Epithelial cell of esophagus (primary cell): ENCODE measurements at places on chromosomes 2 and 18.

DNA sequence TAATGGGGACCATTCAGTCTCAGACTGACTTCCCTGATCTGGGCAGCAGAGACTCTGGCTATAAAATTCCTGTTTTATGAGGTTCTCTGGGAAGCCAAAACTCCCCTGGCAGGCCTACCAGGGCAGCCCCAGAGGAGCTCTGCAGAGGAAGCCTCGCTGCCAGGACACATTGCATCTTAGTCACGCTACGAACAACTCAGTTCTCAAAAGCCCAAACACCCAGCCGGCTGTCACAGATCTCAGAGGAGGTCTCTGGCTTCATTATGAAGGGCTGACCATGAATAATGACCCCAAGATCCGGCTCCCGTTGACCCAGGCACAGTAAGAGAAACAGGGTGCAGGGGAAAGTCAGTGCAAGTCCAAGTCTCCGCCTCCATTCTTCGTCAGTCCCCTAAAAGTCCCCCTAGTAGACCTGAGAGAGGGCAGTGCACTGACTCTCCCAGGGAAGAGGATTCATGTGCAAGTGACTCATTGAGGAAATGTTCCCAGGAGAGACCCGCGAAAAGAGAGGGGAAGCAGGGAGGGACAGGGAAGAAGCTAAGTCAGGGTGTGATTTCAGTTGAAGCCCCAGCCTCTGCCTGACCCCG lies 212.3 kb downstream of the CYP26B1 start:
- no peak for DNase-seq

DNA sequence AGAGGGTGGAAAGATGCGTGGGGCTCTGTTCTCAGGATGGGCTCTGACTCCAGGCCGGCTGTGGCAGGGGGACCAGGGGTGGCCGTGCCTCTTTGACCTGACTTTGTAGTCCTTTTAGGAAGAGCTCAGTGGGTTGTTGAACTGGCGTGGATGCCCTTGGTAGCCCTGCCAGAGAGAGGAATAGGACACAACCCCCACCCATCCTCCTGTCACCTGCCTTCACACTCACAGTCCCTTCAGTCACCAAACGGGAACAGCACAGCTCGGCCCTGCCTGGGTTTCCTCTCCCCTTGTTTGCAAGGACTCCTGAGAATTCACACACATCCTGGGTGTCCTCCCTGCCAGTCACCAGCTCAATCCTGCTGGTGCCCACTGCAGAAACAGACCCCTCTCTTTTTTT lies 20.1 kb upstream of the MRPL33 start:
- no peak for DNase-seq

DNA sequence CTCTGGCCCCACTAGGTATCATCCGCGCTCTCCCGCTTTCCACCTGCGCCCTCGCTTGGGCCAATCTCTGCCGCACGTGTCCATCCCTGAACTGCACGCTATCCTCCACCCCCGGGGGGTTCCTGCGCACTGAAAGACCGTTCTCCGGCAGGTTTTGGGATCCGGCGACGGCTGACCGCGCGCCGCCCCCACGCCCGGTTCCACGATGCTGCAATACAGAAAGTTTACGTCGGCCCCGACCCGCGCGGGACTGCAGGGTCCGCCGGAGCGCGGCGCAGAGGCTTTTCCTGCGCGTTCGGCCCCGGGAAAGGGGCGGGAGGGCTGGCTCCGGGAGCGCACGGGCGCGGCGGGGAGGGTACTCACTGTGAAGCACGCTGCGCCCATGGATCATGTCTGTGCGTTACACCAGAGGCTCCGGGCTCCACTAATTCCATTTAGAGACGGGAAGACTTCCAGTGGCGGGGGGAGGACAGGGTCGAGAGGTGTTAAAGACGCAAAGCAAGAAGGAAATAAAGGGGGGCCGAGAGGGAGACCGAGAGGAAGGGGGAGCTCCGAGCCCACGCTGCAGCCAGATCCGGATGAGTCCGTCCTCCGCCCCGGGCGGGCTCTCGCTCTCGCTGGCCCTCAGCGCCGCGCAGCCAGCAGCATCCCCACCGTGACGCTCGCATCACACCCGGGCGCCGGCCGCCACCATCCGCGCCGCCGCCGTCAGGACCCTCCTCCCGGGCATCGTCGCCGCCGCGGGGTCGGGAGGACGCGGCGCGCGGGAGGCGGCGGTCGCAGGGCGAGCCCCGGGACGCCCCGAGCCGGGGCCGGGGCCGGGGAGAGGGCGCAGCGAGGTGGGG lies 664 bp downstream of the NETO1 start:
- peak; percentile 21 for DNase-seq

DNA sequence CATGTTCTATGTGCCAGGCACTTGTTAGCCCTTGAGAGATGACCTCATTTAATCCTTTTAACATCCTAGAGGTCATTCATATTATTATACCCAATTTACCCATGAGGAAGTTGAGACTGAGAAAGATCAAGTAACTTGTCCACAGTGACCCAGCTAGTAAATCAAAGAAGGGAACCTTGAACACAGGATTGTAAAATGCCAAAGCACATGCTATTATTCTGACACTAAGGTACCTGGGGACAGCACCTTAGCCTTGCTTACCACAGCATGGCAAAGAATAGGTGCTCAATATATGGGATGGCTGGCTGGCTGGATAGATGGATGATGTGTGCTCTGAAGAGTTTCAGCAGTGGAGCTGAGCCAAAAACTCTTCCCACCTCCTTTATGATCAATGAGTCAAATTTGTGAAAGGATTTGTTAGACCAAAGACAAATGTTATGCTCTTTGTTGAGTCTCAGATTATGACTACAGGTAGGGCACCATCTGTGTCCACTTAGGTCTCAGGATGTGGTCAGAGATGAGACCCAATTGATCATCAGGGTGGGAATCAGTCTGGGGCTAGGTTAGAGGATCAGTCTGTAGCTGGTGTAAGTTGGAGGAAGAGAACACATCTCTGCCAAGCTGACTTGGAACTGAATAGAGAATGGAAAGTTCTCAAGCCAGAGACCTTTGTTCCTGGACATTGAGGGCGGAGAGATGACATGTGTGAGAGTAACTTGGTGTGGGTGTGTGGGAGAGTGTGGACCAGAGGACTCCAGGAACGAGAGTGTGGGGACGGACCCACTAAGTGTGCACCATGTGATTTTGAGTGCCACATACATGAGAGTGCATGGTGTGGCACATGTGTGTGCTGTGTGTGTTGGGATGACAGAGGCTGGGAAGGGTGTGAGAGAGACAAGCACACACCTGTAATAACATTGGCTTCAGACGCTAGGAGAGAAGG lies 16.3 kb upstream of the PKDCC start:
- DNase-seq: no peak

DNA sequence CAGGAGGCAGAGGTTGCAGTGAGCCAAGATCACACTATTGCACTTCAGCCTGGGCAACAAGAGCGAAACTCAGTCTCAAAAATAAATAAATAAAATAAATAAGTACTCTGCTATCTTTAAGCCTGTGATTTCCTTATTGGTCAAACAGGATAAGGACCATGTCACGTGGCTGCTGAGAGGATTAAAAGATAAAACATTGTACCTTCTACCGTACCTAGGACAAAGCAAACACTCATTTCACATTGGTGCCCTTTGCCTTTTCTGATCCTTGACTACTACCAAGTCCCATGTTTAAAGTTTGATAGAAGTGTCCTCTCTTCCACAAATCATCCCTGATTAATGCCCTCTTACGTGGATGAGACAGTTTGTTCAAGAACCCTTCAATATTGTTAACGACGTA lies 120.2 kb upstream of the TFCP2L1 start:
- no peak for DNase-seq

- DNase-seq: no peak
Measured at GRCh38 chr2:75023666-75024455, 65.4 kb downstream of the POLE4 start.

- DNase-seq: no peak
Measured at GRCh38 chr18:79399275-79400081, 3.7 kb downstream of the NFATC1 start.

DNA sequence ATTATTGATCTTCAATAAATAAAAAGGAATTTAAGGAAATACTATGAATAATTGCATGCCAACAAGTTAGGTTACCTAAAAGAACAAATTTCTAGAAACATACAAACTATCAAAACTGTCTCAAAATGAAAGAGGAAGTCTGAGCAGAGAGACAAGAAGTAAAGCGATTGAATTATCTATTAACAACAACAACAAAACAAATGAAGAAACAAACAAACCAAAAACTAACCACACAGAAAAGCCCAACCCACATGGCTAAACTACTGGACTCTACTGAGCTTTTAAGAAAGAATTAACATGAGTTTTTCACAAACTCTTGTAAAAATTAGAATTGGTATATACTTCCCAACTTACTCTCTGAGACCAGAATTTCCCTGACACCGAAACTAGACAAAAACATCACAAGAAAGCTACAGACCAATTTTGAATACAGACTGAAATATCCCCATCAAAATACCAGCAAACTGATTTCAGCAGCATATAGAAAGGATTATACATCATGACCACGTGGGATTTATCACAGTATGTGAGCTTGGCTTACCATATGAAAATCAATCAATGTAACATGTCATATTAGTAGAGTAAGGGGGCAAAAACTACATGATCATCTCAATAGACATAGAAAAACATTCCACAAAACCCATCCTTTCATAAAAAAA lies 16.6 kb upstream of the GALNT1 start:
- DNase-seq: no peak

GRCh38 chr2:170525566-170525900 lies 189.6 kb upstream of the SP5 start:
- DNase-seq: peak; percentile 95

DNA sequence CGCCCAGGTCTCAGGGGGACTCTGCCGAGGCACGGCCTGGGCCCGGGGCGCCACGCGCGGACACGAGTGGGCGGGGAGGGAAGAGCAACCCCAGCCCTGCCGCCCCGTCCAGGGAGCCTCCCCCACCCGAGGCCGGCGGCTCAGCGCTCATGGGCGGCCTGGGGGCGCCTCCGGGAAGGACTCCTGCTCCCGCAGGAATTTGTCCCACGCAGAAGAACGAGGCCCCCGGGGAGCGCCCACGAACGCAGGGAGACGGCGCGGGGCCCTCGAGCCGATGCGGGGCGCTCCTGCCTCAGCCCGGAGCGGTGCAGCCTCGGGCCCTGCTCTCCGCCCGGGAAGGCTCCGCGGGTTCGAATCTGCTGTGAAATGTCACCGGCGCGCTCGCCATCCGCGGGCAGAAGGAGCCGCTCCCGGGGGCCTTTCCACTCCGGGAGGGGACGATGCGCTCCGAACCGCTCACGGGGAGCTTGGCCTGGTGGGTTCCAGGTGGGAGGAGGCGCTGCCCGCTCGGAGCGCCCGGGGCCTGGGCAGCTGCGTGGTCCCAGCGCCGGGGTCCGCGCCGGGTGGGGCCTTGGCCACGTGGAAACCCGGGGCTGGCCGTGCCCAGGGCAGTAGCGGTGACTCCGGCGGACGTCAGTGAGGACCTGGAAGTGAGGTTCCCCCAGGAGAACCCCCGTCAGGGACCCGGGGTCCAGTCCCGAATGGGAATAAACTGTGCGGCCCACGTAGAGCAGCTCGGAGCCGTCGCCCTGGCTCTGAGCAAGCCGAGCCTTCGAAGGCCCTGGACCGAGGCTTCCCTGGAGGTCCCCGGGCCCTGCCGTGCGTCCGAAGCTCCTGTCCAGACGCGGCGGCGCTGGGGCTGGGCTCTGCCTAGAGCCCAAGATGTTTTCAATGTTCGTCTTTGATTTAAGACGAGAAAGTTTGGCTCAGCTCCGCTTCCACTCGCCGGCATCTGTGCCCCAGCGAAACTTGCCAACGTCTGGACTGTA lies 41.4 kb upstream of the CTDP1 start:
- DNase-seq: no peak

- peak; percentile 99 for DNase-seq
Measured at GRCh38 chr2:25878361-25879132, at the start of gene ASXL2. TSS of gene ASXL2 (minus strand) at chr2:25878487. CDS start at chr2:25878222, 265 bp downstream.

- DNase-seq: no peak
Measured at GRCh38 chr2:95206096-95206495, 1.2 kb upstream of the ZNF892 start.

DNA sequence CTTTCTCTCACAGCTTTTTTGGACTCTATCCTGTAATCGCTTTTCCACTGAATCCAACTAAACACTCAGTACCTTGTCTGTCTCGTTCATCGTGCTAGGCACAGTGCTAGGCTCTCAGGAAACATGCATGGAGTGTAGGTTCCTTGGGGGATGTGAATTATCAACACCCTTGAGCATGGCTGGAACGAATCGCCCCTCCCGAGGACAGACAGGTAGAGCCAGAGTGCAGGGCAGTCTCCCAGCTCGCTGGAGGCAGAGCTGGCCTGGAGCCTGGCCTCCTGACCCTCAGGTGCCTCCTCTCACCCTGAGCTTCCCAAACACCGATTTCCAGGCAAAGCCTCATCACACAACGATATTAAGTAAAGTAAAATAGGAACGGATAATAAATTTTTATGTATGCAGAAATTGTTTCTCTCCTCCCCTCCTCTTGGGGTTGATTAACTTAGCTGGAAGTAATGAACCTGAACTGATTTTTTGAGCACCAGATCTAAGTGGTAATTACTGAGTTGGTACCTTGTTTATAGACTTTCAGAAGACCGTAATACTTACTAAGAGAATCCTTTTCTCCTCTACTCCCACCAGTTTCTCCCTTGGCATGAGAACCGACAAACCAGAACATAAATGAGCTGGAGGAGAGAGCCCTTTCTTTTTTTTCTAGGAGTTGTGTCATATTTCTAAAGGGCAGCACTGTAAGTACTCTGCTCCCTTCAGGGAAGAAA lies 90.5 kb downstream of the MSH2 start:
- no peak for DNase-seq

DNA sequence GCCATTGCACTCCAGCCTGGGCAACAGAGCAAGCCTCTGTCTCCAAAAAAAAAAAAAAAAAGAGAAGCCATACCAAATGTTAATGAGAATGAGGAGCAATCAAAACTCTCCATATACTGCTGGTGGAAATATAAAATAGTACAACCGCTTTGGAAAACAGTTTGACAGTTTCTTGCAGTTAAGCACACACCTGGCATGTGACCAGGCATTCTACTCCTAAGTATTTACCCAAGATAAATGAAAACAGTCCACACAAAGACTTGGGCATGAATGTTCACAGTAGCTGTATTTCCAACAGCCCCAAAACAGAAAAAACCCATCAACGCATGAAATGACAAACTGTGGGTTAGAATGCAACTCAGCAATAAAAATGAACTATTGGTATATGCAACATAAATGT lies 76.0 kb upstream of the ST8SIA5 start:
- DNase-seq: no peak

GRCh38 chr2:60581433-60582282 lies 28.2 kb upstream of the BCL11A start:
- DNase-seq: peak; percentile 61

DNA sequence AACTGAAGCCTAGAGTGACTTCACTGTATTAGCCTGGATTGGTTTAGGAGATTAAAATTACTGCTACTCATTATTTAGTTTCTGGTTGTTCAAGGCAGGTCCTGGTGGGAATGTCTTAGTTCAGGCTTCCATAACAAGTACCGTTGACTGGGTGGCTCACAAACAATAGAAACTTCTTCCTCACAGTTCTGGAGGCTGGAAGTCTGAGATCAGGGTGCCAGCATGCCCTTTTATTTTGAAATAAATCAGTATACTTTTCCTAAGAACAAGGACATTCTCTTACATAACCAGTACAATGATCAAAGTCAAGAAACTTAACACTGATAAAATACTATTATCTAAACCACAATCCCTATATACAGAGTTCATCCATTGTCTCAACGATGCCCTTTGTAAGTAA lies 4.0 kb upstream of the DAW1 start:
- DNase-seq: no peak

- peak; percentile 68 for DNase-seq
Measured at GRCh38 chr2:23404426-23404825, 19.4 kb downstream of the KLHL29 start.
